ENCODE measurements at places on chromosomes 2 and 18.

- DNase-seq, result no peak
These were observed 361.9 kb upstream of the CHST9 start for GRCh38 chr18:27546991-27547390.

- DNase-seq, result no peak
These were observed 200.1 kb downstream of the BCL11A start for GRCh38 chr2:60353406-60353800.

- no peak for DNase-seq
These were observed 24.7 kb downstream of the B4GALT6 start for GRCh38 chr18:31659576-31660177.

DNA sequence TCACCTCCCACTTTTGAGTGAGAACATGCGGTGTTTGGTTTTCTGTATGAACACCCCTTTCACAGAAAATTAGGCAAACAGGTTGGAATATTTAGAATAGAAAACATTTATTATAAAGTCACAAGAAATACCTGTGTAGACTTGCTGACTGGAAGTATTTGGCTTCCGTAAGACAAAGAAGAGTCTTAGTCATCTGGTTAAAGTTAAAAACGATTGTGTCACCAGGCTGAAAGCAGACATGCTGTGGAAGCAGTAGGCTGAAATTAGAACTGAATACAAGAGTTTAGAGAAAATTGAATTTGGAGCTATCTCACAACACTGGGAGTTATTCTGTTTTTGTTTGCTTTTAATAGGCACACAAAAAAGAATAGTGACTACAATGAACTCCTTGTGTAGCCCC is 16.2 kb upstream of the CLASP1 start:
- no peak for DNase-seq

- no peak for DNase-seq
These were observed 75.4 kb upstream of the ZEB2 start for GRCh38 chr2:144595279-144595678.

DNA sequence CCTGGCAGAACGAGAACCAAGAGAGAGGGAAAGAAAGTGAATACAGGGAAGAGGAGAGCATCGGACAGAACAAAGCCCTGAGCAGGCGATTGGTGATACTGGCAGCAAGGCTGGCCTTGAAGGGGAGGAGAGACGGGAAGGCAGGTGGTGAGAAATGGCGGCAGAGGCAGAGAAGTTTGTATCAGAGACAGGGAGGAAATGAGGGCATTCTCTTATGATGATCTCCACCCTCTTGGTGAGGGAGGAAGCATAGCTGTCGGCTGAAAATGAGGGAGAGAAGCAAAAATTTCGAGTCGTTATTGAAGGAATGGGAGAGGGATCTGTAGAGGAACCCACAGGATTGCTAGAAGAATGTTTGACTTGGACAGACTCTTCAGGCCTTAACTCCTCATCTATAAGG is 80.6 kb downstream of the CLIP4 start:
- DNase-seq, result no peak

DNA sequence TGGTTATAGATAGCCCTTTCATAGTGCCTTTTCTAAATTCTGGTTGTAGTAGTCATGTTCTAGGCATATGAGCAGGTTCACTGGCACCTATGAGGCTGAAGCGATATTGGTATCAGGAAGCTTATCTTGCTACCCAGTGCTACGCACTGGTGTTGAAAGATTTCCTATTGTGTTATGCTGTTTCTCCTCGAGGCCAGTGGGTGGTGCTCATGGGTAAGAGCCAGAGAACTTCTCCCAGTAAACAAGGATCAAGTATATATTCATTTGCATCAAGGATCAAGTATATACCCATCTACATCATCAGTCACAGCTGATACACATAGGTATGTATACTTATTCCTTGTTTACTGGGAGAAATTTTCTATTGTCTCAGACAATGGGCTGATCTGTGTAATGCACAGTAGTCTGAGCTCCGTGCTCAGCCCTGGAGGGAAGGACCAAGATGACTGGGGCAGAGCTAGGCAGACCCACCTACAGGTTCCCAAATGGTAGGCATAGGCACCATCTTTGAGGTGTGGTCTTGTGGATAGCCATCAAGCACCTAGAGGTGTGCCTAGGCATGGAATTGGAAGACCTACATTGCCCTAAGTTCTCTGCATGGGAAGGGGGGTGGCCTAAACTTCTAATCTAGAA is 101.2 kb upstream of the GALNT13 start:
- no peak for DNase-seq

DNA sequence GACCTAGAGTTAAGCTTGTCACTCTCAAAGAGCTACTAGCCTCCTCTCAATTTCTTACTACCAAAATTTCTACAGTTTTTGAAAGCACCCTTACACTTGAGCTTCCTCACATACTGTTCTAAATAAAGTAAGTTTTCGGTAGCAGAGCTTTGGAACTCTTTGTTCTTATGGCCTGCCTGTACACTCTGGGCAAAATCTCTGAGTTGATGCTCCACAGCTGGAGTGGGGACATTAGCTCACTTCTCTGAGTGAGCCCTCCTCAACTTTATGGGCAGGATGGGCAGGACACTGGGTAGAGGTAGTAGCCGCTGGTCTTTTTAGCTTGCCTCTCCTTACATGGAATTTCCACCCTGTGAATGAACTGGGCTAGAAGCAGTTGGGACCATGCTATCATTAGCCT is 127.8 kb downstream of the FAM210A start:
- DNase-seq, result no peak

- DNase-seq, result no peak
These were observed 22.0 kb upstream of the UPP2 start for GRCh38 chr2:158079672-158080071.

- DNase-seq, result no peak
These were observed 77.2 kb upstream of the HS6ST1 start for GRCh38 chr2:128395640-128396499.

DNA sequence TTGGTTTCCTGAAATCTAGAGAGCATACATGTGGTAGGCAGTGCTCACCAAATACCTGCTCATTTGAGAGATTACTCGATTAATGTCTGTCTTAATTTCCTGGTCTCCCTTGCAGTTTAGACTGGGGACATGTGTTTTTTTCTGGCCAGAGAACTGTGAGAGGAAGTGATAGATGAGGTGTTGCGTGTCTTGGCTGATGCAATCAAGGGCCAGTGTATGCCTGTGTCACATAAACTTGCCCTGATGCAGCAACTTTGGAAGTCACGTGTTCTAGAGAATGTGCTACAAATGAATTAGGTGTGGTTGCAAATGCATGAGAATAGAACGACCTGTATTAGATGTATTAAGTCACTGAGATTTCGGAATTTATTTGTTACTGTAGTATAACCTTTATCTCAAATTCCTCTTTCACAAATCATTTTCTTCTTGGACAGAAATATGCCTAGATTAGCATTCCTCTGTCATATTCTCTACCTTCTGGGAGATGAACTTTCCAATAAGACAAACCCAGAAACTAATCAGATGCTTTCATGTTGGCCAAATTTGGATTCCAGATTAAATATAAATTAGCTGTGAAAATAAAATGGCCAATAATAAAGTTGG is 9.9 kb upstream of the IL1A start:
- peak; percentile 48 for DNase-seq

DNA sequence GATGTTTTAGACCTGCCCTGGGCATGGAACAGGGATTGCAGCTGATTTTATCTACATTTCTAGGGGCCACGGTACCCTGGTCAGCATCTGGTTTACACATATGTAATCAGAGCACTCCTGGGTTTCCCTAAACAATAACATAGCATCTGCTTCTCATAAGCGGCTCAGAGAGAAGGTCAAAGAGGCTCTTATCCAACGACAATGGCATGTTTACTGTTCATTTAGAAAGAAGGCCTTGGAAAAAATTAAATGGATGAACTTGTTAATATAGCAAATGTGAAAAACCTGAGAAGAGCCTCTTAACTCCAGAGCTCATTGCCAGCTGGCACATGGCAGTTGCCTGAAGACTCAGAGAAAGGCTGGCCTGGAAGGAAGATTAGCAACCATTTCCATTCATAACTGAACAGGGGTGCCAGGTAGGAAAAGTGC is 202.8 kb upstream of the THUMPD2 start:
- no peak for DNase-seq

DNA sequence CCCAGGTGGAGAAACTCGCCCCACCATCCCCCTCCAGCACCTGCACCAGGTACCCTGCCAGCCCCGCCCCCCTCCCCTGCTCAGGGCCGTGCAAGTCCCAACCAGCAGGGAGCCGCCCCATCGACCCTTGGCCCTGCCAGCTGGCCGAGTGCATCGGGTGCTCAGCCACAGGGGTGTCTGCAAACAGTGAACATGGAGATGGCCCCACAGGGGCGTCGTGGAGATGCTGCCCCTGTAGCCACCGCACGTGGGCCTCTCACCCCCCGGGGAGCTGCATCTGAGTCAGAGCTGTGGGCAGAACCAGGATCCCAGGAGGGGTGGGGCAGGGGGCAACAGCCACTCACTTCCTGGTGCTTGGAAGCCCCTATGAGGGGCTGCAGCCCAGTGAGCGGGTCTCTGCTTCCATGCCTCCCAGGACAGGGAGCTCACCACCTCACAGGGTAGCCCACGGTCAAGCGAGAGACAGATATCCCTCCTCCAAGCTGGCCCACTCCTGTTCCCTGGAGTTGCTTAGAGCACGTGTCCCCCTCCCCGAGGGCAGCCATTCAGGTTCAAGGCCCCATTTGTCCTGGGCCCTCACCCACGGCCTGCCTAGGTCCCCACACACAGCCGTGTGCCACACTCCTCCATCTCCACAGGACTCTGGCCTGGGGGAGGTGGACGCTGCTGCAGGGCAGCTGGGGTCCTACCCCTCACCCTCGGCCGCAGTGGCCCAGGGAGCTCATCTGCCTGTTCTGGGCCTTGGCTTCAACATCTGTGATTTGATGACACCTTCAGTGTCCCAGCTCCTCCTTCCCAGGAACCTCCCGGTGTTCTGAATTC is 1.1 kb upstream of the MAB21L4 start:
- DNase-seq, result no peak

- no peak for DNase-seq
These were observed 307.4 kb upstream of the VWC2L start for GRCh38 chr2:214103276-214104001.

GRCh38 chr18:59054496-59055287 is 85.0 kb upstream of the SEC11C start:
- no peak for DNase-seq

DNA sequence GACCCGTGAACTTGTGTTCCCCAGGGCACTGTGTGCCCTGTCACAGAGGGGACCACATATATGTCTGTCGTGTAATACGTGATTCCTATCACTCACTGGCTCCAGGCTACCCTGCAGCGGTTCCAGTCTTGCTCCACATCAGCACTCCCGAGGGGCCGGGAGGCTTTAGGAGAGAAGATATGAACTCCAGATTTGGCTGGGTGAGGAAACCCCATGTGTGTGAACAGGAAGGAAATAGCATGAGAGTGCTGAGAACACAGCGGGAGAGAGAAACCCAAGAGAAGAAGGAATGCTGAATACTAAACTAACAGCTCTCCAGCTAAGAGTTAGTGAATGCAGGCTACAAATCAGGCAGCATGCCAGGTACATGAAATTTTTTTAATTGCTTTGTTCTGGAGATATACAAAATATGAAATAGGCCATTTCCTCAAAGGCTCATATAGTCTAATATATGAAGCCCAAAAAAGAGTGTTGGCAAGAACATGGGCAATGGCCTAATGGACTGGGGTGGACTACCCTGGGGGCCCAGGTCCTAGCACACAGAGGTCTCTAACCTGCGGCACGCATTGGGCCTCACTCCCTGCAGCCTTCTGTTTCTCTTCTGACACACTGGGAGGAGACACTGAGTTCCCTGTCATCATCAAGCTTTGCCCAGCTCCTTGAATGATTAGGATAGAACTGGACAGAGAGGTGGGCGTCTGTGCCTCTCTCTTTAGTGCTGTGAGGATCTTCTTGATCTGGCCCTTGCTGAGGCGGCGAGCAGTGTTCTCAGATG is 372.8 kb upstream of the RAB6C start:
- no peak for DNase-seq

DNA sequence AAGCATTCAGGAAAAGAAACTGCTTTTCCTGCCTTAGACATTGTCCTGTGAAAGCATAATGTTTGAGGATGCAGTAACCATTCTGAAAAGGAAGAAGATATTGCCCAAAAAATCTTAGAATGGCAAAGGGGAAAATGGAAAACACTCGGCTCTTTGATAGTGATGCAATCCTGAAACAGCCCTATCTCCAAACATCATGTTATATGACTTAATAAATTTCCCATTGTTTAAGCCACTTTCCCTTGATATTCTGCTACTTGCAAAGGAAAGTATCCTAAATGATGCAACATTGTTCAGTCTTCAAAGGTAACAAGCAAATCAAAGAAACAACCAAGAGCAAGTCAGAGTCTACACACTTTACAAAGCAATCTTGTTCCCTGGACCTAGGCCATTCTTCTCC is 78.5 kb downstream of the EXOC6B start:
- DNase-seq, result no peak

DNA sequence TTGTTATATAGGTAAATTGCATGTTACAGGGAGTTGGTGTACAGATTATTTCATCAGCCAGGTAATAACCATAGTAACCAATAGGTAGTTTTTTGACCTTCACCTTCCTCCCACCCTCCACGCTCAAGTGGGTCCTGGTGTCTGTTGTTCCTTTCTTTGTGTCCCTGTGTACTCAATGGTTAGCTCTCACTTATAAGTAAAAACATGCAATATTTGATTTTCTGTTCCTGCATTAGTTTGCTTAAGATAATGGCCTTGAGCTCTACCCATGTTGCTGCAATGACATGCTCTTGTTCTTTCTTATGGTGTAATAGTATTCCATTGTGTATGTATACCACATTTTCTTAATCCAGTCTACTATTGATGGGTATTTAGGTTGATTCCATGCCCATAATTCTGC is 233.7 kb upstream of the EPC2 start:
- no peak for DNase-seq

- DNase-seq, result no peak
These were observed 29.0 kb downstream of the DOK1 start for GRCh38 chr2:74583504-74583903.

GRCh38 chr18:63753676-63754075 is 21.5 kb upstream of the SERPINB7 start:
- no peak for DNase-seq

DNA sequence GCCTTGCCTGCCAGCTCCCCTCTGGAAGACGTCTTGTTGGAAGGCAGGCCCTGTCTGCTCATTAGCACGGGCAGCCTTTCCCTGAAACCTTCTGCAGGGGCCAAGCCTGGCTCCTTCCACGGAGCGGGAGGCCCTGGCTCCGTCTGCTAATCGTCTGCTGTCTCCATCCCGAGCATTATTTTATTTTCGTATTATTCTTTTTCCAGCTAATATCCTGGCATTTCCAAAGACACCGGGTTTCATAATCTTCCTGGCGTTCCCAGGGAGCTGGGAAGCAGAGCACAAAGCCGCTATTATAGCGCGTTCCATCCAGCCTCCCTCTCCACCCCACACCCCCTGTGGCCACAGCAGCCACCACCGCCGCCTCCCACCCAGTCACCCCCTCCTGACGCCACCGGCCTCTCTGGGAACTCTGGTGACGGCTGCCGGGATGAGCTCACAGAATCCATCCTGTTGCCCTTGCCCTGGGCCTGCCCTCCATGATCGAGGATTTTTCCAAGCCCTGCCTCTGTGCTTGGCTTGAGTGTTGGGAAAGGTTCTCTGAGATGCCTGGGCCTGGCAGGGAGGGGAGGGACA is 125.5 kb downstream of the DYSF start:
- no peak for DNase-seq
